ENCODE measurements at places on chromosomes 3 and 15.

GRCh38 chr3:69776920-69777581, 37.8 kb downstream of the MITF start:
- no peak for DNase-seq

GRCh38 chr3:8603115-8603710, 41.4 kb downstream of the SSUH2 start:
- no peak for DNase-seq

DNA sequence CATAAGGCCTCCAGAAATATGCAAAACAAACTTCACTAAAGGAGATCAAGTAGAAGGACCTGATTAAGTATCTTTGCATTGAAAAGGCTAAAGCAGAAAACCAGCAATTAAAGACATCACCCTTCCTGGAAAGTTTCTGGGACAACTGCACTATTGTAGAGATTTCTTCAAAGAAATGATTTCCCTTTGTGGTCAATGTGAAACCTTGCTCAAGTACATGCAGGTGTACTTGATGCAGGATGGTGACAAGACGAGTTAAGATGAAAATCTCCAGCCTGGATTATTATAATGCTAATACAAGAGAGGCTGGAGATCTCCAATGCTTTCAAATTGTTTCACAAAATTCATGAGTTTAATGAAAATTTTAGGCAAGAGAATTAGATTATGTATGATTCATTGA, 208.4 kb downstream of the TIGIT start:
- DNase-seq = no peak

DNA sequence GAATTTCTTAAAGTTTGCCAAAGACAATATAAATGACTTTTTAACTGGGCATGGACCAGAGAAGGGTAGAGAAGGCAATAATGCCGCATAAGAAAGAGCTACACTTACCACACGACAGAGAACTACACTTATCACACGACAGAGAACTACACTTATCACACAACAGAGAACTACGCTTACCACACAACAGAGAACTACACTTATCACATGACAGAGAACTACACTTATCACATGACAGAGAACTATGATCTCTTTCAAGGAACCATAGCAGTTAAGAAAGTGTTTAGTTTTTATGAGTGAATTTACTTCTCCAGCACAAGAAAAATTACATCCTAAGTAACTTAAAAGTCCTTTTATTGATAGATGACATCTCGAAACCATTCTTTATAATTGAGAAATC, 32.0 kb downstream of the DCUN1D1 start:
- DNase-seq = no peak

- DNase-seq = no peak
Observed at GRCh38 chr15:76282465-76282864, 28.8 kb downstream of the ETFA start.

DNA sequence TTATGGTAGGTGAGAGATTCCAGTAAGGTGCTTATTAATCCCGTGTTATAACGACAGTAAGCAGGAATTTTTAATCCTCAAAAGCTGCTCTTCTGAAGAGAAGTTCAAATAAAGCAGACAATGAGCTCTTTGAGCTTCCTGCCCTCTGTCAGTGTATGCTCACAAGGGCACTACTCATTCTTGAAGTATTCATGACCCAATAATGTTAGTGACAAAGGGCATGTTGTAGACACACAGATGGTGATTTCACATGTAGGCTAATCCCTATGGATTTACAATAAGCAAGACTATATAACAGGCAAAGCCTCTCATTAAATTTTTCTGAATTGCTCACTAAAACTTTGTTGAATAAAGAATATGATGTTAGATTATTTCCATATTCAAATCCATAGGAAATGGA, 578.6 kb downstream of the RSL24D1 start:
- no peak for DNase-seq

- DNase-seq = no peak
Observed at GRCh38 chr15:42270551-42270950, 2.5 kb upstream of the GANC start.

DNA sequence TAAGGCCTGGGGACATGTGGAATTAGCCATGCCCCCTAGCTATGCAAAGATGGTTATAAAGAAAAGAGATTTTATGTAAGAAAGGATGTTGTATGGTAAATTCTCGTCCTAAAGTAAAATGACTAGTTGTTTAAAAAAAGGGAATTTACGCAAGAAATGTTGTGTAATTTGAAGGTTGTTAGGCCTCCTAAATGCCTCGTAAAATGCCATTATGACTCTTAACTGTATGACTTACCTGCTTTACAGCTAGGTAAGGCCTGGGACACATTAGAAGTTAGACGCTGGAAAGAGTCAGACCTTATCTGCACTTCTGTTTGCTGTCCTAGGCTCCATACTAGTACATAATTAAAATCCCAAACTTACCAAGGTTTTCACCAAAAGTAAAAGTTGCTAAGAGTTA, 17.5 kb upstream of the HHATL start:
- no peak for DNase-seq

DNA sequence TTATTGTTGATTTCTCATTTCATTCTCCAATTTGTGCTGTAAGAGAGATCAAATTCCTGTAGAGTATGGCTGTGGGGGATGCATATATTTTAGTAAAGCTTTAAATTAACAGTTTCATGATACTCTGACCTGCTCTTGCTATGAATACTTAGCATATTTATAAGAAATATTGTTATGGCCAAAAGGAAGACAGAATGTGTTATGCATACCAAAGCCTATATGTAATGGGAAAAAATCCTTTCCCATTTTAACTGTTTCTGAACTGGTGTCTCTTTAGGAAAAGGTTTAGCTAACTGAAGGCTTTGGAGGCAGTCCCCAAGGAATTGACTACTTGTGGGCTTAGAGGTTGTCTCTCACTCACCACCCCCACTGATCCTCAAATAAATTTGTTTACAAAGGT, 59.2 kb downstream of the CADPS start:
- no peak for DNase-seq

- DNase-seq = no peak
Observed at GRCh38 chr15:84955089-84955848, 26.4 kb upstream of the PDE8A start.

- DNase-seq = no peak
Observed at GRCh38 chr15:79193103-79193502, 89.4 kb upstream of the ANKRD34C start.

DNA sequence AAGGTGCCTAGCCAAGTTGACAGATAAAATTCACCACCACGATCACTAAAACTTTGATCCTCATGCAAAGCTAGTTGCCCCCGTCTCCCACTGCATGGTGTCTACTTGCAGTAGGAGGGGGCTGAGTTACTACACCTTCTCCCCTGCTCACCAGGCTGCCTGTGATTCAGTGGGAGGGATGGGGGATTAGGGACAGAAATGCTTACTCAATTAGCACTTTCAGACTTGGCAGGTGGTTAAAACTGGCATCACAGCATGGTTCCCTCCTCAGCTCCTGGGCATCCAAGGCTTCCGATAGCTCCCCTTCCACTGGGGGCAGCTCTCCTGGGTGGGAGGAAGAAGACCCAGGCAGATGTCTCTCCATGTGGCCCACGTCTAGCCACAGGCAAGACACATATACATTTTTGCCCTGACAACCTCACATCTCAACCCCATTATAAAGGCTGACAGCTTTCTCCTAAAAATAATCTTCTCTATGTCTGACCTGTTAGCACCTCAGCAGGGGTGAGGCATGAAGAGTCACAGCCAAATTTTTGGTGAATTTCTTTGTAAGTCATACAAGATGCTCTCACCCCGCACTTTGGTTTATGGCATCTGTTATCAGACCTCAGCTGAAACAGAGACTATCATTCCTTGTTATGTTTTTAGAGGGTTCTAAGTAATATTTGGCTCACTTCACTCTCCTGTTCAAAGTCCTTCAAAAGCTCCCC, 369.0 kb downstream of the SV2B start:
- DNase-seq = peak; percentile 49

- no peak for DNase-seq
Observed at GRCh38 chr3:11078826-11079515, 75.3 kb upstream of the HRH1 start.

GRCh38 chr3:171781711-171782127, 28.6 kb downstream of the PLD1 start:
- DNase-seq = no peak

DNA sequence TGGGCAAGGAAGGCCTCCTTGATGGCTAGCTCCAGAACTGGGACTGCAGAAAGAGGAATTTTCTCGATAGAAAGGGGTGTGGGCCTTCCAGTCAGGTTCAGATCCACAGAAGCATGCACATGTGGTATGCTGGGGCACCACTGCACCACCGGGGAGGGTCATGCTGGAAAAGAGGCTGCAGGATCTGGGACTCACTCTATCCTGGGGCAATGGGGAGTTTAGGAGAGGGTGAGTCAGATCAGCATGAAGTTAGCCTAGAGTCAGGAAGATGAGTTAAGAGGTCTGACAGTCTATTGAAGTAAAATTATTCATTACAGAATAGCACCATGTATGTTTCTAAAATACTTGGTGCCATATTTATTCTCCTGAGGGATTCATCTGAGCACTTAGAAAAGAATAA, 130.2 kb upstream of the TOPAZ1 start:
- DNase-seq = no peak

DNA sequence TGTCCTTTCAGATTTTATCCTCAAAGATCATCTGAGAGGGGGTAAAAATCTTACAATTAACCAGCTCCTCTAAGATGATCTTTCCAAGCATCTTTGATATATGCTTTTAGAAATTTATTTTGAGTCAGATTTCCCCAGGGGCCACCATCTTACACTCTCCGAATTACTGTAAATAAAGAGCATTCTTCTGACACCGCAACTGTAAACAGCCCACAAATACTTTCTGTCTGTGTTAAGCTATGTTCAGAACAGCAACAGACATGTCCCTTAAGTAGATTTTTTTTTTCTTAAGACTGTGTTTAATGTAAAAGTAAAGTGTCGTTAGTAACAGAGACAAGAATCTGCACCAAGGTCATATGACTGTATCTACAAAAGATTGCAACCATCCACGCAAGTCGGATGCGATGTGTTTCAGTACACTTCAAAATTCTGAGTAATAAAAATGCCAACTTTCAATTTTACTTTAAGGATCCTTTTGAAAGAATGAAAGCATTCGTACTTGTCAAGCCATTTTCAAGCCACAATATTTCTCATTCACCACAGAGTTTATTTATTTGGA, 159.0 kb upstream of the KCNH8 start:
- DNase-seq = no peak

DNA sequence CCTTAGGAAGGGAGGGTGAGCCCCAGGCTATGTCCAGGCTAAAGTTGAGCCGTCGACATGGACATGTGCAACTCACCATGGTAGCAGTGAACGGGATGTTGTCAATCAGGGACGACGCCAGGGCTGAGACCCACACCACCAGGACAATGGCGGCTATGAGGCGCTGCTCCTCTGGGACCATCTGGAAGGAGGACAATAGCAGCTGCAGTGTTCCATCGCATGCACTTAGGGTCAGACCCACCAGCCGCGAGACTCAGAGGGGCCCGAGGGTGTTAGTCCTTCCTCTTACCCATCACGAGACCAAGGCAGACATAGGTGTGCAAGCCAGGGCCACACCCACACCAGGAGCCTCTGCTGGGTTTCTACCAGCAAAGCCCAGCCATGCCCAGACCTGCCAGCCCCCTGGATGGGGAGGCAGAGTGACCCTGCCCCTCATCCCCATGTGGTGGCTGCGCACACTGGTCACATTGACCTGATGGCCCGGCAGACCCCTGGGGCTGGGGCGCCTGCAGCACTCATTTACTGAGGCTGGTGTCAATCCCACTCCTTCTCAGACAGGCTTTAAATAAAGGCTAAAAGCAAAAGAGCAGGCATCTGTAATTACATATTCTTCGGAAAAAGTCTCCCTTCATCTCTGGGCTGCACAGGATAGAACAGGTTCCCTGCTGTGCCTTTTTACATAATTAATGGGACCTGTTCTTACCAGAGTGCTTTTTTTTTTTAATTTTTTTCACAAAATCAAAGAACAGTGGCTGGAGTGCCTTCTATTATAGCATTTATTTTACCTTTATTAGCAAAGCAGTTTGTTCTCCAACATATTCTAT, 227.8 kb downstream of the OCA2 start:
- no peak for DNase-seq

GRCh38 chr3:15267502-15267901, 61.5 kb downstream of the CAPN7 start:
- DNase-seq = no peak

DNA sequence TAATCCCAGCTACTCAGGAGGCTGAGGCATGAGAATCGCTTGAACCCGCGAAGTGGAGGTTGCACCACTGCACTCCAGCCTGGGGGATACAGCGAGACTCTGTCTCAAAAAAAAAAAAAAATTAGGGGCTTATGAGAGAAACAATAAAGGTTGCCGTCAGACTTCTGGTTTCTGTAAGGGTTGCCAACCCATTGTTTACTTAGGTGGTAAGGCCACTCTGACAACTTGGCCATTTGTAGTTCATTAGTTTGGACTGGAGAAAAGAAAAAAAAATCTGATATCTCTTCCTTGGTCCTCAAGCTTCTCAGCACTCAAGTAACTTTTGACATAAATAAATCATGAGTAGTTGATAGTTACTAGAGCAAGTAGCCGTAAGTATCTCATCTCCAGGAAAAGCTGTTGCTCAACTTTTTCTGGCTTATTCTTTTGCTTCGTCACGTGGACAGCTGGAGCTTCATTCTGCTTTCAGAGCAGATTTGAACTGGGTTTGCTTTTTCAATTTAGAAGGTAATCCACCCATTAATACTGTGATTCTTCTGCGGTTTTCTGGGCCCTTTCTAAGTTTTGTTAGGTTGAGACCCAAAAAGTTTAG, 9.4 kb downstream of the SNX1 start:
- no peak for DNase-seq

DNA sequence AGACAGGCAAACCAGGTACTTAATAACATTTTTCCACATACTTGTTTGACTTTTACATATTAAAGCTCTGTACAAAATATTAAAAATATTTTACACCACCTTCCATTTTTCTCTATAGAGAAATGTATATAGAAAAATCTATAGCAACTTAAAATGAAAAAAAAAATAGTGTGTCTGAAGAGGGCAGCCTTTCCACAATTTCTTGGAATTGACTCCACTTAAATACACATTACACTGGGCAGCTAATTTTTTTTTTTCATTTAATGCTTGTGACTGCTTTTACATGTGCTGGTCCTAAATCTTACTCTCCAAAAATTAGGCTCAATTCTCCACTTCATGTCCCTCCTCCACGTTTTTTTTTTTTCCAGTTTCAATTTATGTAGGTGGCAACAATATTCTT, 427.0 kb upstream of the RBMS3 start:
- no peak for DNase-seq

GRCh38 chr3:136177876-136178275, 18.3 kb downstream of the MSL2 start:
- no peak for DNase-seq

DNA sequence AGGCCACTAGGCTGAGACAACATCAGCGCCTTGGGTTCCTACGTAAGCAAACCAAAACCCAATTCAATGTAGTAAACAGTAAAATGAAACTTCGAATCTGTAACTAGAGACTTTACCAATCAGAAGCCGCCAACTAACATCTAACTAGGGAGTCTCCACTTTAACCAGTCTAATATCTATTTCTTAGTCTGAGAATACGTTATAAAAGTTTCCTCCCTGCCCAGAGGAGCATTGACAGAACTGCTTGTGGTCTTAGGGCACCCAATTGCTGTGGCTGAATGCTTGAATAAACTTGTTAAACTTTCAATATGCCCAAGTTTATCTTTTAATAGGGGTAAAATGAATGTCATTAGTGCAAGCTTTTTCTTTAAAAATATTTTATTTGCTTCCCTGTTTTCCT, 4.3 kb downstream of the CP start:
- no peak for DNase-seq

Data from DND-41 (cell line).